GM12891 (cell line): ENCODE measurements at places on chromosomes 4 and X.

DNA sequence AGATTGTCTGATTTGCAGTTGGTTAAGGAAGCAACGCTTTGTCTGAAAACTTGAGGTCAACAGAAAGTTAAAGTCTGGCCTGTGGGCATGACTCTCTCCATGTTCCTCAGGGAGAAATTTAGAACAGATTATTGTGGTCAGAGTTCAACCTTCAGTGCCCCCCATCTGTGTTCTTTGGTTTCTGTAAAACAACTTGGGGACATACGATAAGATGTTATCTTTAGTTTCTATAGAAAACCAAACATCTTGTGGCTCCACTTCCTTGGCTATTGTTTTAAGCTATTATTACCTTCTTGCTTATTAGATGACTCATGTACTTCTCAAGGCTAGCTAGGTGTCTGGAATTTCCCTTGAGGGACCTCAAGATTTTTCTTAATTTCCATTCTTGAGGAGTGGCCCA lies 507.7 kb downstream of the PDHA2 start:
- DNase-seq: no peak

DNA sequence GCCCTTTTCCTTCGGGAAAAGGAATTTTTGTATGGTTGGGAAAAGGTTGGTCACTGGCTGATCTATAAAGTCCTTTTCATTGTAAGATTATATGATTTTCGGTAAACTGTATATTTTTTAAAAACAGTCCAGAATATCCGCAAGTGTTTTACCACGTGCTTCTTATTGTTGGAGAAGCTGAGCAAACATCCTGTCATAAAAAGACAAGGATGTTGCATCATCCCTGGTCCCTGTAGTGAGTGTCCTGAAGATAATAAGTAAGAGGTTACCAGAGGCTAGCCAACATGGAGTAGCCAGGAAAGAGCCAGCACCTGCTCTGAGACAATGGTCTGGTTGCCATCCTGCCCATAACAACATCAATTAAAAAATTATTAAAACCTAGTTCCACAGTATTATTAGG lies 5.1 kb downstream of the CXCL9 start:
- no peak for DNase-seq

DNA sequence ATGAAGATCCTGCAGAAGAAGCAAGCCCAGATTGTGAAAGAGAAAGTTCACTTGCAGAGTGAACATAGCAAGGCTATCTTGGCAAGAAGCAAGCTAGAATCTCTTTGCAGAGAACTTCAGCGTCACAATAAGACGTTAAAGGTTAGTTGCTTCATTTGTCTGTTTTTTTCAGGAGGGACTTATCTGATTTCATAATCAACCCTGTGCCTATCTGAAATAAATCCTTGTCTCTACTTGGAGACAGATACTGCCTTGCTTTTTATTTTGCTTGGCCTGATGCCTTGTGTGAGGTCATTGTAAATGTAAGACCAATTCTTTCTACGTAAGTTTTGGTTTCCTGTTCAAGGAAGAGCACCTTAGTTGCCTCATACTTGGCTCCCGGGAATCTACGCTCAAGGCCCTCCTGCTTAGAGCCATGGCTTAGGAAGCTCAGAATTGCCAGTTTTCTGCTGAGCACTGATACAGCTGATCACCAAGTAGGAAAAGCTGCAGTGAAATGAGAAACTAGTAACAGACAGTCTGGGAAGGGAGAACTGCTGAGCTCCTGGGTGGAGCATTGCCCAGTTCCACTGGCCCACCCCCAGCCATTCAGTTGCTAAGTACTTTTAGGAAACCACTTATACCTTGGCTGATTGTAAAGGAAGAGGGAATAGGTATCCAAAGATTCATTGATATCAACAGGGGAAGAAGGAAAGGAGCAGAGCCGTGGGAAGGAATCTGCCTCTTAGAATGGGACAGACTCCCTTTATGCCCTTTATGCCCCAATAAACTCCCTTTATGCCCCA lies 41.8 kb downstream of the RBBP7 start:
- DNase-seq: no peak

DNA sequence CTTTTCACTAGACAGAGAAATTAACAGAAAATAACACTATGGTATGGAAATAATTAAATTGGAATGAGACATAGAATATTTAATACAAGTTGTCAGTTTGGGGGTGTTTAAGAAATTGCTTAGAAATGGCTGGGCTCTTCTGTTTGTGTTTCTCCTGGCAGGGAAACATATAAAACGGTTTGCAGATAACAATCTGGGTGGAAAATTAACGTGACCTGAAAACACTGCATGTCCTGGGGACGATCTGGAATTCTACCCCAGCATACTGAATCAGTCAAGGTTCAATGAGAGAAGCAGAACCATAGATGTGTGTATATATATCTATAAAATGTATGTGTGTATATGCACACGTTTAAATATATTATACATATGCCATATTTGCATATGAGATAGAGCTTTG lies 109.8 kb downstream of the SPATA18 start:
- no peak for DNase-seq

GRCh38 chr4:93996895-93997294 lies 168.3 kb downstream of the ATOH1 start:
- DNase-seq: no peak

DNA sequence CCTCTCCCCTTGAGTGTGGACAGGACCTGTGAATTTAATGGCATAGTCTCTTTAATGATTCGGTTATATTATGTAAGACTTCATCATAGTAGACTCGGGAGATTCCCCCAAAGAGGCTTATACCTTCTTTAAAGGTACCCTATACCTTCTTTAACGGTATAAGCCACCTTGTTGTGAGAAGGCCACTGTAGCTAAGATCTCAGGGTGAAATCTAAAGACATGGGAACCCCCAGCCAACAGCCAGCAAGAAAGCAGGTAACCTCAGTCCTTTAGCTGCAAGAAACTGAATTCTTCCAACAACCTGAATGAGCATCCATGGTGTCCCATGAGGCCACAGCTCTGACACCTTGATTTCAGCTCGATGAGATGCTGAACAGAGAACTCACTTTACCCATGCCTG lies 931 bp downstream of the DDX60 start:
- no peak for DNase-seq

DNA sequence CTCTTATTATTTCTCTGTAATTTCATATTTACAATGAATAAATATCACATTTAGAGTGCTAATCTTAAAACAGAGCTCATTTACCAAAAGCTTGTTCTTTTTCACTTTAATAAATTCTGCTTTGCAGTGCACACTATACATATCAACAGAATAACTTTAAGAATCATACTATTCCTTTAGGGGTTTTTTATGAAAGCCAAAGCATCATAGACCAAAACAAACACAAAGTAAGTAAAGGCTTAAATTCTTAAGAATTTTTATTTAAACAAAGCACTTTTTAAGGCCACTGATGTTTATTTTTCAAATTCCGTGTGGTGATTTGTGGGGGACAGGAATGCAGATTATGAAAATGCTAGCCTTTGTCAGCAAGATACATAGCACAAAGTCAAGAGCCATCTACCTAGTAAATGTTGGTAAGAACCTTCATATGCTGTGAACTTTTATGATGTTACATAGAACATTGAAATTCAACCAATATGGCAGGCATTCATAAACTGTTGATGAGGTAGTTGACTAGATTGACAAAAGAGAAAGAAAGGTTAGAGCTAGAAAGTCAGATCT lies 17.8 kb downstream of the TIGD2 start:
- no peak for DNase-seq

GRCh38 chr4:140112576-140112975 lies 41.4 kb downstream of the MAML3 start:
- no peak for DNase-seq

DNA sequence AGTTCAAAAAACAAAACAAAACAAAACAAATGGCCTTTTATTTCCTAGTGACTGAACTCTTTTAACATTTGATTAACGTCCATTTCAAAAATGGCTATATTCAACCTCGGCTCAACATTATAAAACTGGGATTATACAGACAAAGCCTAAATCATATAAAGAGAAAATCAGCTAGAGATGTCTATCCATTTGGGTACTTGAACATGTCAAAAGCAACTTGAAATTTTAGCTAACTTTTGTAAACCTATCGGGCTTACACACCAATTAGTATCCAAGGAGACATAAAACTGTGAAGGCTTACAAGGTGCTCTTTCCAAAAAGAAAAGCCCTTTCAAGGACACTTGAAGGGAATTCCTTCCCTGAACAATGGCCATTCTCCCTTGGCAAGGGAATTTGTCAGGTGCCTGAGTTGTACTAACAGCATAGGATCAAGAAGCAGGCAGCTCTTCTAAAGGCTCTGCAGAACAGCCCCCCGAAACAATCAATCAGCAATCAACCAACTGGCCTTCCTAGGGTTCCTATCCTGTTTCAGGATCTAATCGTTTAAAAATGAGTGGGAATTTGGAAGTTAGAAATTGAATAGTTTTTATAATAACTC lies 633.7 kb upstream of the HTR2C start:
- DNase-seq: no peak

GRCh38 chrX:72659723-72660122 lies 54.4 kb downstream of the PHKA1 start:
- DNase-seq: no peak

DNA sequence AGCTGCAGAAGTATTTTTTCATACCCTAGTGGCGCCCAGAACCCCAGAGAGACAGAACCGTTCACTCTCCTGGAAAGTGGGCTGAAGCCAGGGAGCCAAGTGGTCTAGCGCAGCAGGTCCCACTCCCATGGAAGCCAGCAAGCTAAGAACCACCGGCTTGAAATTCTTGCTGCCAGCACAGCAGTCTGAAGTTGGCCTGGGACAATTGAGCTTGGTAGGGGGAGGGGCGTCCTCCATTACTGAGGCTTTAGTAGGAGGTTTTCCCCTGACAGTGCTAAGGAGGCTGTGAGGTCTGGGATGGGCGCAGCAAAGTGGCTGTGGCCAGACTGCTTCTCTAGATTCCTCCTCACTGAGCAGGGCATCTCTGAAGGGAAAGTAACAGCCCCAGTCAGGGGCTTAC lies 84.5 kb upstream of the ATXN3L start:
- no peak for DNase-seq

- DNase-seq: no peak
Measured at GRCh38 chrX:117138070-117138469, 675.3 kb upstream of the CT83 start.

GRCh38 chr4:127120441-127121090 lies 512.2 kb upstream of the INTU start:
- DNase-seq: no peak

GRCh38 chr4:2698951-2699505 lies 57.1 kb downstream of the TNIP2 start:
- DNase-seq: no peak

DNA sequence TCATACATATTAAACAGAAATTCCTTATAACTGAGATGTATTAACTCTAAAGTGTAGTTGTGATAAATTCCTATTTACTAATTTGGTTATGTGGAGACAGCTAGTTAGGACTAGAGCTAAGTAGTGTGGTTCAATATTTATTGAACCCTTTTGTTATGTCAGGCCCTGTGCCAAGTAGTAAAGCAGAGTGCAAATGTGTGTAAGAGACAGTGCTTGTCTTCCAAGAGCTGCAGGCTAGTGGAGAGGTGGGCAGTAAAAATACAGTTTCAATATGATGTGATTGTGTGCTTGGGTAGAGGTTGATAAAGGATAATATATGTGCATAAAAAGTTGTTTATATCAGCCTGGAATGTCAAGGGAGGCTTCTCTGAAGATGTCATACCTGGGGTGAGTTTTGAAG lies 80.0 kb downstream of the TBC1D19 start:
- no peak for DNase-seq

DNA sequence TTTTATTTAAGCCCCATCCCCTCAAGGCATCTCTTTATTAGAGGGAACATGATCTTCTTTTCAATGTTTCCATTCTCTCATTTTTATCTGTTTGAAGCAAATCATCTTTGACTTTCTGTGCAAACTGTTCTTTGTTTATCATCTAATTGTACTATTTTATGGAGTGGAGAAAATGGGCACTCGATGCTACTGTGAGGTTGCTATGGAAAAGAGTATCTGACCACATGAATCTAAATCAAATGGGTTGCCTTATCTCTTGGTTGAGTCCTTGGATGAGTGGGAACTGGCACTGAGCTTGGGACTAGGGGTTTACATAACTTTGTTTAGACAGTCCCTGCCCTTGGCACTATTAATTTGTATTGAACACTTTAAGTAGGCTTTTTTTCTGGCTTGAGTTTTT lies 9.1 kb downstream of the OCRL start:
- DNase-seq: no peak

GRCh38 chr4:13546142-13546940 lies 2.0 kb upstream of the NKX3-2 start:
- DNase-seq: no peak
